ENCODE measurements at places on chromosomes 5 and 9. TPM values are rescaled to one million over a fixed set of nuclear protein-coding genes. Genes with fewer than 3 reads are reported as not detected.

Gene EIF4EBP3
- 22.6 TPM for total RNA-seq

DNA sequence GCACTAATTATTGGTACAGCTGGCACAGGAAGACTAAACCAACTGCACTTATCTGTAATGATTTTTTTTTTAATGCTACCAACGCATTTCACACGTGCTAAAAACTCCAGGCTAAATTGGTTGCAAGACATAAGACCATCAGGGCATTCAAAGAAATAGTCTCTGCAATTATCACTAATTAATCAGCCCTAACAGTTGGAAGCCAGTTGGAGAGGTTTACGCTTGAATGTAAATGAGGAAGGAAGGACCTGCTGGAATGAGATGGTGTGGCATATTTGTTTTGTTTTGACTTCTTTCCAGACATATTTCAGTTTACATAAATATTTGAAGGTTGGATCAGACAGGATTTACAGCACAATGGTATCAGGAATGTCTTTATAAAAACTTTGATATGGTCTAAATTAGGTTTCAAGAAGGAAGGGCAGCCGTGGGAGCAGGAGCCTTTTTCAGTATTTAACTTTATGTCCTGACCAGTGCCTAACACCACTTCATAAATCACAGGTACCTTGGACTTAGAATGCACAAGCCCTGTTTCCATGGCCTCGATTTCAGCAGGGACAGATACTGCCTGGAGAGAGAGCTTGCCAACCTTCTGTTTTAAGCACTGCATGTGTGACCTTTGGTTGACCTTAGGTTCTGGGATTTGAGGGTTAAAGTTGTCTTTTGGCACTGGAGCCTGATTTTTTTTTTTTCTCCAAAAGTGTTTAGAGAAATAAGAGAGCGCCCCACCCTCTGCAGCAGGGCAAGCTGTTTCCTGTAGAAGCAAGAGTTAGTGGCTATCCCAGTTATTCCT lies 199.8 kb upstream of the MAP3K1 start:
- no peaks in the 10 kb centered on the region for H3K27me3 ChIP-seq
- peak; percentile 87 for DNase-seq
- H3K36me3 ChIP-seq = no peaks in the 10 kb centered on the region
- H3K4me1 ChIP-seq = peaks cover 14% of the 10 kb centered on the region
- H3K27ac ChIP-seq = no peak overlapping the region
- H3K4me3 ChIP-seq = no peak overlapping the region

- no peak overlapping the region for H3K27ac ChIP-seq
- no peak for DNase-seq
- H3K4me3 ChIP-seq = no peak overlapping the region
Observed at GRCh38 chr9:121633119-121633714, 18.2 kb upstream of the DAB2IP start.

DNA sequence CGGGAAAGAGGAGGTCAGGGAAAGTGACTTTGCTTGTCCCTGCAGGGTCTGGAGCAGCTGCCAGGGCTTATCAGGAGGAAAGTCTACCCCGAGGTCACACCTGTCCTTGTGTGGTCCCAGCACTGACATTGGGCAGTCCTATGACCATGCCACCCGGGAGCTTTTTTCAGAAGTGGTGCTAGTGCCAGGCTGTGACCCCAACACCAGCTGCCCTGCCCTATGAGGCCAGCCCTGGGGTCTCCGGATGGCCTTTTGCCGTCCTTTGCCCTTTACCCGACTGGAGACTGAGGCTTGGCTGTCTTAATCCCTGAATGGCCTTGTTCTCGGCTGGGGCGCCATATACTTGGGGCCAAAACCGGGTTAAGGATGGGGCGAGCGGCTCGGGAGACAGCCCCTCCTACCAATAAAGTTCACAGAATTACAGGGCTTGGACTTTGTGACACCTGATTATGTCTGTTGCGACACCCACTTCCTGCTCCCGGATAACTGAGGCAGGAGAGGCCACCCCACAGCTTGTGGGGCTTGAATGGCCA lies 22.2 kb upstream of the SLC9A3 start:
- H3K4me1 ChIP-seq = no peaks in the 10 kb centered on the region
- no peaks in the 10 kb centered on the region for H3K27me3 ChIP-seq
- no peak overlapping the region for H3K27ac ChIP-seq
- H3K36me3 ChIP-seq = no peaks in the 10 kb centered on the region
- no peak for DNase-seq
- H3K4me3 ChIP-seq = no peak overlapping the region

Measured in kidney (tissue), 22 donors.